ENCODE measurements at places on chromosomes 7 and 10. TPM values are rescaled to one million over a fixed set of nuclear protein-coding genes. Genes with fewer than 3 reads are reported as not detected.

DNA sequence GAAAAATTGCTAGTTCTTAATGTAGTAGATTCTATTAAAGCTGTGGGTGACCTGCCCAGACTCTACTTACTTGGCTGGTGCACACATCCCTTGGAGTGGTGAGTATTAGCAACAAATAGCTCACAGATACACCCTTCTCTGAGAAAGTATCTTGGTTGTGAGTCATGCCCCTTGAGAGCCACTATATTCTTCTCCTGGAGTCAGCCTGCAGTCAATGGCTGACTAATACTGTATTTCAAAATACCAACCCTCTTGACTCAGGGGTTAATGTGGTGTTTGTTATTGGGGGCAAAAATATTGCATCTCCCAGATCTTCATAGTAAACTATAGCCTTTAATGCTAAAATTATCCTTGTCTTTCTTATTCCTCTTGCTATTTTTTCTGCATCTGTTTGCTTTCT lies 354.9 kb downstream of the BMPER start:
- DNase-seq, result peak; percentile 72

GRCh38 chr10:131732631-131733127 lies 168.1 kb upstream of the PPP2R2D start:
- peak; percentile 7 for DNase-seq

DNA sequence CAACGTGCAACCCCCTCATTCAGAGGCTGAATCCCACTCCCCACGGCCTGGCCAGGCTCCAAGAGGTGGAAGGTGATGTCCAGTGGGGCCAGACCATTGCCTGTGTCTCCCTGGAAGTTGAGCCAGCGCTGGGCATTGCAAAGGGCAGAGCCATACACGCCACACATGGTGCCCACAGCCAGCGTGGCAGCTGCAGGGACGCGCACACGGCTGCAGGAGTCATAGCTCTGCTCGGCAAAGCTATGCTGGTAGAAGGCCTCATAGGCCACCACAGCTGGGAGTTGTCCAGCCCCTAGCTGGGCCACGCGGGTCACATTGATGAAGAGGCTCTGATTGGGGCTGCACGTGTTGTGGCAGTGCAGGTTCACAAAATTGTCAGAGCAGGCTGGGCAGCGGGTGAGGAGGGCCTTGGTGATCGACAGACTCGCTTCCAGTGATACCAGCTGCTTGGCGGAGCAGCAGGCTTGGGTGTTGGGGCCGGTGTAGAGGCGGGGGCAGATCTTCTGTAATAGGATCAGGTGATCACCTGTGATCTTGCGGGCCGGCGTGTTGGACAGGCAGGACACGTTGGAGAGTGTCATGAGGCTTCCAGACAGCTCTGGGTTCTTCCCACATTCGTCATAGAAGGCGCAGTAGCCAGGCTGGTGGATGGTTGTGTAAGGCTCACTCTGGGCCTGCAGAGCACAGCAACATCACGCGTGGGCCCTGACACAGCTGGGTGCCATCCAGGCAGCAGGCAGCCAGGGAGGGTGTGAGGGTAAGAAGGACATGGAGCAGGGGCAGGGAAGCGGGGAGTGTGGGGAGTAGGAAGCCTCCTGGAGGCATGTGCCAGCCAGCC lies 1.2 kb downstream of the NPC1L1 start:
- no peak for DNase-seq

DNA sequence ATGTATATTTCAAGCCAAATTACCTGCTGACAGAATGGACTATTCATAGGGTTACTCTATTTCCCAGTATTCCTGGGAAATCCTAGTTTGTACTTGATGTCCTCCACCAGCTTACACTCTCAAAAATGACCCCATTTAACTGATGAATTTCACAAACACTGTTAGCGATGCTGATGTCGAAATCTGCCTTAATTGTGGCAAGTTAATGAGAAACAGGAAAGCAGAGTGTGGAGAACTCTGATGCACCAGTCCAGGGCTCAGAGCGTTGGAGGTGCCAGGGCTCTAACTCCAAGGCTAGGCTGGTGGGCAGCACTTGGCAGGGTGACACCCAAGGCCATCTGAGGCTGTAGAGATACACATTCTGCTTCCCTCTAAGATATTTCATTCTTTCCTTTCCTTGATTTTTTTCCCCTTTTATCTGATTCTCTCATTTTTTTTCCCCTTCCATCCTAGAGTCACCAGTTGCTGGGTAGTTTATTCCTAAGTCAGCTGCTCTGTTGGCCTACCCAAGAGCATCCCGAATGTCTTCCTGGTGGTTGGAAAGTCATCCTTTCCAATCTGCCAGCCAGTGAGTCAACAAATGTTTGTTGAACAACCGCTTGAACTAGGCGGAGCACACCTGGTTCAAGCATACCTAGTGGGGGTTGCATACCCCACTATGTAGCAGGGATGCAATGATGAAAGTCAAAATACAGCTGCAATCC lies 525.0 kb upstream of the NRP1 start:
- peak; percentile 77 for DNase-seq

The NKX2-3 gene
- total RNA-seq, result 0.07 TPM

The CALHM3 gene
- total RNA-seq, result 4.1 TPM

DNA sequence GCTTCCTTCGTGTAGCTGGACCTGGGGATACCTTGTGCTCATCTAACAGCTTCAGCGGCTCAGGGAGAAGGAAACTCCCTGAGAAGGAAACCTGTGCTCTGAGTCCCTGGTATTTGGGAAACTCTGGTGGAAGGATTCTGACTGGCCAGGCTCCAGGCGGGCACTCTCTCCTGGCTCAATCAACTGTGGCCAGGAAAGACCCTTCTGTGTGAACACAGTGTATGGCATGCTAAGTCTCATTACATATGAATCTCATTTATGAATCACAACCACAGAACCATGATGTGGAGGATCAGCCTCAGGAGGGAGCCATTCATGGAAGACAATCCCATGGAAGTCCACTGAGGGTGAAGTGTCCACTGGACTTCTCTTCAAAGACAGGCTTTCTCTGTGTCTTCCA lies 20.9 kb downstream of the NPS start:
- DNase-seq, result no peak

- DNase-seq, result no peak
Observed at GRCh38 chr7:151895631-151896031, 18.7 kb upstream of the PRKAG2 start.

GRCh38 chr10:13779748-13780147 lies 193.0 kb downstream of the PRPF18 start:
- DNase-seq, result no peak

- DNase-seq, result no peak
Observed at GRCh38 chr10:117544004-117544701, 1.6 kb downstream of the EMX2 start.

DNA sequence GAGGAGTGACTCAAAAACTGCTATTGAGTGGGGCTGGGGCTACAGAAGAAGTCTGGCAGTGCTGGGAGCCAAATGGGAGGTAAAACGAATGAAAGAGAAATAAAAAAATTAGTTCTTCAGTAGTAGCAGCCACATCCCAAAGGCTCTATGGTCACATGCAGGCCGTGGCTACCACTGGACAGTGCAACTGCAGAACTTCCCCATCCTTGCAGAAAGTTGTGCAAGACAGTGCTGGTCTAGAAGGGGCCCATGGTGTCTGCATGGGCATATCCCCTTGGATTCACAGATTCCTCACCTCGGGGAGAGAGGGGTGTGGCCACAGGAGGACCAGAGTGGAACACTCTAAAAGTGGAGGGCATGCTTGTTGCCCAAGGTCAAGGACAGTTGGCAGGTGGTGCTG lies 47.6 kb downstream of the RPS24 start:
- no peak for DNase-seq

The PRKRIP1 gene
- total RNA-seq, result 28.9 TPM

The HOXA1 gene
- 1.4 TPM for total RNA-seq

DNA sequence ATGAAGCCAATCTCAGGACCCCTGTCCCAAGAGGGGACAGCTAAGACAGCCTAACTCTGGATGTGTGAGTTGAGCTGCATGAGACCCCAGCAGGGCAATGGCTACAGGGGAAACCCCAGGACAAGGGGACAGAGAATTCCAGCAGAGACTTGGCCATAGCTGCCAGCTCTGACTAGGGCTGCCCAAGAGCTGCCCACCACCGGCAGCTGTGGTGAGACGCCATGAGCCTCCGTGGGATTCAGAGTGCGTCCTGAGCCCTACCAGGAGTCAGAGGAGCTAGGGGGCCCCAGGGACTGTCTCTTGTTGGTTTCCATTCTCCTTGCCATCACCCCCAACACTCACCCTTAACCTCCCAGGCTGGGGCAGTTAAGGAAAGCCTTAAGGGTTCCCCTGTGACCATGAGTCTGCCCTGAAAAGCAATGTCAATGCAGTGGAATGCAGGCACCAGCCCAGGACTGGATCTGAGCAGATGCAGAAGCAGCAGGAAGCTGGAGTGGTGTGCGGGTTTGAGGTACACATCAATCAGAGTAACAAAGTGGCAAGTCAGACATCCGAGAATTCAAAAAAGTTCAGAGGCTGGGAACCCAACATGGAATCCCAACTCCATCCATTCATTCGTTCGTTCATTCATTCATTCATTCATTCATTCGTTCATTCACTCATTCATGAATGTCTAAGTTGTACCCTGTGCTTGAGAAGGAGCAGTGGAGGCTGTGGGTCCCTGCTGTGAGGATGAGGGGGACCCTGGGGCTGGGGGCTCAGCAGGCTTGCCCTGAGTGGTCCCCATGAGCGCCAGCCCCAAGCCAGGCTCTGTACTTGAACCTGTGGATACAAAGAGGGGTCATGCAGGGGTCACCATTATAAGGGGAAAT lies 52.9 kb downstream of the C10orf120 start:
- DNase-seq, result no peak

GRCh38 chr7:150824379-150825177 lies 24.0 kb downstream of the TMEM176A start:
- DNase-seq, result no peak
